ENCODE measurements at places on chromosomes 3 and 15.

GRCh38 chr3:65945953-65946352 is 92.8 kb downstream of the MAGI1 start:
- DNase-seq: no peak

- DNase-seq: no peak
These were observed 1433.9 kb upstream of the CADM2 start for GRCh38 chr3:83524901-83525300.

DNA sequence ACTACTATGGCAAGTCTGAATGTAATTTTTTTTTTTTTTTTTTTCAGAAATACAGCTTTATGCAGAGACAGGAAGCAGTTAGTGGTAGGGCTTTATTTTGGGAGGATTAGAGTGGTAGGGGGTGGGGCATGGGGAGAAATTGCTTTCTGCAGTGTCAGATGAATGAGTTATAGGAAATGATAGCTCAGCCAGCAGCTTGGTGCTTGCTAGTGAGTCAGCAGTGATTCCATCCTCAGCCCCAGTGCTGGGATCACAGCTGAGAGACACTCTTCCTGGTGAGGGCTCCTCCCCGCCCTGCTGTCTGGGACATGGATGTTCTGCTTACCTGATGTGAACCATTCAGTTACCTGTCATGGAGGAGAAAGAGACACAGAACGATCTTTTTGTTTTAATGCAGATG is 39.6 kb downstream of the SEMA6D start:
- DNase-seq: no peak

DNA sequence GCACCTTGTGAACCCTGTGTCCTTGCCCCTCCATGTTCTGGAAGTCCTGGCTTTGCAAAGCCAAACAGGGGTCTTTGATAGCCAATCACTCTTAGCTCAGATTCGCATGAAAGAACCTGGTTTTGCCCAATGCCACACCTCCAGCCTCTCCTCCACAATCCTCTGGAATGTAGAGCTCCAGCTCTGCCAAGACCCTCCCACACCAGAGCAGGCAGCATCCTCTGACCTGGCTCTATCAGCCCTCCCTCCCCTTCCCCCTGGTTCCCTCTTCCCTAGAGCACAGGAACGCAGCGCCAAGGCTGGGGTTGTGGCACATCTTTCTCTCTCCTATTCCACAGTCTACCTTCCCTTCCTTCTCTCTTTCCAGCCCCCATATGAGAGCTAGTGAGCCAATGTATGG is 133.3 kb downstream of the RPLP1 start:
- DNase-seq: no peak

- no peak for DNase-seq
These were observed 1.3 kb downstream of the VGLL3 start for GRCh38 chr3:86989611-86990010.

DNA sequence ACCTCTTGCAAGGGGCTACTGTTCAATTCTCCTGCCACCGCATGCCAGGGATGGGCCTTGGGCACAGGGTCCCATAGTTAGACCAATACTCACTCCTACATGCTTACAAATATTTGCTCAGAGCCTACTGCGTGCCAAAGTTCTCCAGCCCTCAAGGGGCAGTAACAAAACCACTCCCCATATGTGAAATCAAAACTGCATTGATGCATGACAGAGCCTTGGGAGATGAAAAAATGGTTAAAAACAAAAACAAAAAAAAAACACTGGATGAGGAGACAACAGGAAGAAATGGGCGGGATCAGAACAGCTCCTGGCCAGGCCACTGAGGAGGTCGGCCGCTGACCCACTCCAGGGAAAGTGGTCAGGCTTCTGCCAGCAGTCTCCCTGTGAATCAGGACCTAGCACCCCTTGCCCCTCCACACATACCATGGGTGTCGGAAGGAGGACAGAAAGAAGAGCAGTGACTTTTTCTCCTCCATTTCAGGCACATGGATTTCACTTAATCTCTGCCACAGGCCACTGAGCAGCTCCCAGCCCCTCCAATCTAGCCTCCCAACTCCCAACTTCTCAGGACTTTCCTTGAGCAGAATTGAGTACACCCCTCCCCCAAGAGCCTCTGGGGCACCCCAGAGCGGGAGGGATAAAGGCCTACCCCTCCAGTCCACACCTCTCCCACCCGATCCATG is 2.8 kb downstream of the PLXNB1 start:
- no peak for DNase-seq

DNA sequence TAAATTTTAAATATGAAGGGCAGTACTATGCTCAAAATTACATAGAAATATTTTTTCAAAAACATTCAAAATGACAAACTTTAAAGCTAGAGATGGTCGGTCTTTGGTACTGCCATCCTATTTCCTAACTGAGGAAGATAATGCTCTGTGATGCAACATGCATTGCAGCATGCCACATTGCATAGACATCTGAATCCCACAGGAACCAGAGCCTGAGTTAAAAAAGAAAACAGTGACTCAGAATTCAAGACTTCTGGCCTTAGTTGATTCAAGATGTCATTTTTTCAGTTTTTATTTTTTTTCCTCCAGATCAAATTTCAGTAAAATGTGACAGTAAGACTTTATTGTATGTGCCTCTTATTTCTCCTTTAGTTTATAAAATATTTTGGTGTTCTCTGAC is 33.1 kb downstream of the TP63 start:
- DNase-seq: no peak

DNA sequence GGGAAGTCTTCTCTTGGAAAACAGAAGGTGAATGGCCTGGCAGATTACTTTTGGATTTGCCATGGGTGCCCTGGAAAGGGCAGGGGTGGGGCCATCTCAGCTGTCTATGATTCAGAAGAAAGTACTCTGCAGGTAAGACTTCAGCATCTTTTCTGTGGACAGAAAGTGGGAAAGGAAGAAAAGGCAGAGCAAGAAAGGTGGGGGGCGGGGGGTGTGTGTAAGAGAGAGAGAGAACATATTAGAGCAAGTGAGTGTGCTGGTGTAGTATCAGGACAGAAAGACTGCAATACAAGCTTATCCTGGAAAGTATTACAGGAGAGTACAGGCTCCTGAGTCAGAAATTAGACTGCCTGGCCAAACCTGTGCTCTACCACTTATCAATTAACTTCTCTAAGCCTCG is 5.5 kb downstream of the TAGLN3 start:
- peak; percentile 32 for DNase-seq

Data from activated CD4-positive, alpha-beta memory T cell treated with anti-CD3 and anti-CD28 coated beads for 36 hours (primary cell).